ENCODE measurements at places on chromosomes 3 and 15. TPM values are rescaled to one million over a fixed set of nuclear protein-coding genes. Genes with fewer than 3 reads are reported as not detected.

GRCh38 chr15:99662903-99663302 lies 70.3 kb downstream of the LYSMD4 start:
- DNase-seq: no peak

GRCh38 chr3:152426393-152426792 lies 157.7 kb downstream of the MBNL1 start:
- DNase-seq: no peak

- DNase-seq: no peak
These were observed 143.6 kb downstream of the ANO10 start for GRCh38 chr3:43478118-43478785.

DNA sequence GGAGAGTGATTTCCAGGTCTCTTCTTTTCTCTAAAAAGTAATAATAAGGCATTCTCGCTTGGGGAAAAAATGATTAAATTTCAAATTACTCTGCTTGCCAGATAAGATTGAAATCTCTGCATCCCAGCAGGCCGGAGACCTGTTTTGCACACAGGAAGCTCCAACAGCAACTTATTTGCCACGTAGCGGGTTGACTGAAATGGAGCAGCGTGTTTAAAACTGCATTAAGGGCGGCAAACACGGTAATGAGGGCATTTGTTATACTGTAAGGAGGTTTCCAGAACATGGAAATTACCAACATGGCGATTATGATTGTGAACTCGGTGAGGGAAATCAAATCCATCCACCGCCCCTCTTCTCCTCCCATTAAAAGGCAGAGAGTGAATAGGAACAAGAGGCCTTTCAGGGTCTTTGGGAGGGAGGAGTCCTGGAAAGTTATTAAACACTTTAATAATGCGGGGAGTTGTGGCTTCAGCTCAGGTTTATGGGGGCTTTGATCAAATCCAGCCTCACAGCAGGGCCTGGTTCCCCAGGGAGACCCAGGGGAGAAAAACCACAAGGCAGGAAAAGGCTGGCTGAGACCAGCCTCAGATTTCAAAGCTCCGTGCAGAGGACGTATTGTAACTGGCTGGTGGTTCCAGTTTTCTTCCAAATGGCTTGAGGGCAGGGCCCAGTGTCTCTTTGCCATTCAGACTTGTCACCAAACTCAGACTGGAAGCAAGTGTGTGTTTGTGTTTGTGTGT lies 242.3 kb downstream of the TLE3 start:
- no peak for DNase-seq

- no peak for DNase-seq
These were observed 68.9 kb downstream of the SMAD3 start for GRCh38 chr15:67134067-67134838.

DNA sequence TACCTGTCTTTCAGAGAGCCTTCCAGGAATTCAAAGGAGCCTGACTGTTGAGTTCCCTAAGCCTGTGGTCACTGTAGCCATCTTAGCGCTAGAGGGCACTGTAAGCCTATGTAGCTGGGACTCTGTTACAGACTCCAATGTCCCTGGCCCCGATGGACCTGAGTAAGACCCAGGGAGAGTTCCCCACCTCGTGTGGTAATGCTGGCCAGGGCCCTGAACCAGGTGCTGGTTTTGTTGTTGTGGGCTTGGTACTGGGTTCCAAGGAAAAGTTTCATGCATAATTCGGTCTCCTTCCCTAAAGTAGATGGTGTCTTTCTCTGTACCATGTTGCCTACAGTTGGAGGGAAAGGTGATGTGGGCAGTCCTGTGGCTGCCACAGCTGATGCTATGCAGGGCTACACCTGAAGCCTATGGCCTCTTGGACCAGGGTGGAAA lies 32.4 kb downstream of the CDAN1 start:
- DNase-seq: peak; percentile 59

GRCh38 chr15:52288051-52288942 lies 7.3 kb downstream of the MYO5C start:
- no peak for DNase-seq

- DNase-seq: no peak
These were observed 55.2 kb downstream of the TMOD3 start for GRCh38 chr15:51884517-51885236.

GRCh38 chr3:47867451-47868044 lies 64.6 kb downstream of the DHX30 start:
- DNase-seq: no peak

DNA sequence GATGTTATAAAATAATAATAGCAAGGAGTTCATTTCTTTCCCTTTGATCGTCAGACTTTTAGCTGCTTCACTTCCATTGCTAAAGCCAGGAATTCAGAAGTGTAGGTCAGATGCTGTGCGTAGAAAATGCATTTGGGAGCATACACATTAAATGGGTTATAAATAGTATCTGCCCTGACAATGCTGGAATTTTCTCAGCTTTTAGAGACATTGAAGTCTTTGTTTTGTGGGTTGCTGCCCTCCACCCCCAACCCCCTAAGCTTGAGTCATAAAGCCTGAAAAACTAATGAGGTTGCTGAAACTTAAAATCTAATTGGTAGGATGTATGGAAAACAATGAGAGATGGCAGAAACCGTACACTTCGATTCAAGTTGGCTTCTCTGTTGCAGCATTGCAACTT lies 81.9 kb downstream of the MITF start:
- no peak for DNase-seq

DNA sequence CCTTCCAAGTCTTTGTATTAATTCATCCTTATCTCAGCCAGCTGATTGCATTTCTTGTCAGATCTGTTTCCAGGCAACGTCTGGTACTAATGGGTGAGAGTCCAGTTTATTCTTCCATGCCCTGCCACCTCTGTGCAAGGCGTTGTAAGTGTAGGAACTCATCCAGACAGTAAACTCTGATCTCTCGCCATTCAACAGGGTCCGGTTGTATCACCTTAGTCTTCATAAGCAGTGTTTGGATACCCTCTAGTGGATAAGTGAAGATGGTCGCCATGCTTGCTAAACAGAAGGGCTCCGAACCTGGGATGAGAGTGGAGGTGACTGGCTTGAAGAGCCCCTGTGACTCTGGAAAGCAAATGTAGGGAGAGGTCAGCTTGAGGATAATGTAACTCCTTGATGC lies 51.6 kb upstream of the CMTM7 start:
- DNase-seq: peak; percentile 62

- DNase-seq: no peak
These were observed 2.1 kb upstream of the OXSR1 start for GRCh38 chr3:38163117-38163840.

DNA sequence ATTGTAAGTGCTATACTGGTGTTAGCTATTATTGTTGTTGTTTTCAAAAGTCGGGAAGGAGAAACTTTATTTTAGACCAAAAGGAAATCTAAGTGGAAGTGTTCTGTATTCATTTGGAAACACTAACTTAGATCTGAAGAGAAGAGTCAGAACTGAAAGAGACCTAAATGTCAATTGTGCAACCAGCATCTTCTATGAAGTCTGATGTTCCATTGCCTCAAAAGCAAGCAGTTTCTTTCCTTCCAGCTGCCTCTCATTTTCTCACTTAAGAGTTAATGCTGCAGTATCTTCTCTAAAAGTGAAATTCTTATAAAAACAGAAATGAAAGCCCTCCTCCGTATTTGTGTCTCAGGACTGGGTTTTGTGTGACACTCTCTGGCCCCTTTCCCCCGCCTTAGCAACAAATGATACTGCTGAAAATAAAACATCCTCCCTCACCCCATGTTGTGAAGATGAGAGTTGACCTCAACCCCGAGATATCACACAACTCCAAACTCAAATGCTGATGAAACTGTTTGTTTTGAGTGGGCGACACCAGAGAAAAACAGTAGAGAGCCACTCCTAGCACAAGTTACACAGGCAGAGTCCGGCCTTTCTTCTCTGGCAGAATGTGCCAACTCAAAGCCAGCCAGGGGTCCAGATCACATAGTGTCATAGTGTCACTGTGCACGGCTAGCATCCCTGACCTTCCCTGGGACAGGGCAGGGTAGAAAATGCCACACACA lies 48.9 kb downstream of the GLDN start:
- no peak for DNase-seq

The SMARCC1 gene
- 99.9 TPM for total RNA-seq

The MBD4 gene
- total RNA-seq: 24.5 TPM

The IGF2BP2 gene
- total RNA-seq: 20.0 TPM

The SST gene
- total RNA-seq: 28.5 TPM

The CASR gene
- not detected for total RNA-seq

The USP13 gene
- total RNA-seq: 10.2 TPM
